Smooth muscle cell of the pulmonary artery (primary cell): ENCODE measurements at places on chromosomes 16 and 17. TPM values are rescaled to one million over a fixed set of nuclear protein-coding genes. Genes with fewer than 3 reads are reported as not detected.

PGS1 gene
- total RNA-seq: 31.8 and 37.5 TPM in 2 replicates

OR1A1 gene
- total RNA-seq: not detected in 2 replicates

NPB gene
- total RNA-seq: 0.39 and 0.92 TPM in 2 replicates

DRC3 gene
- total RNA-seq: 1.2 and 1.8 TPM in 2 replicates

TMC7 gene
- 0.85 and 2.7 TPM in 2 replicates for total RNA-seq

SLC5A10 gene
- under 0.01 TPM in 1 of 2 replicates, not detected in the other for total RNA-seq

RNF43 gene
- 0.20 TPM in 1 of 2 replicates, not detected in the other for total RNA-seq

SULT1A2 gene
- total RNA-seq: not detected in 2 replicates

SLC5A11 gene
- total RNA-seq: not detected in 2 replicates

C1QTNF8 gene
- total RNA-seq: 0.13 TPM in 1 of 2 replicates, not detected in the other

DNAAF1 gene
- not detected in 2 replicates for total RNA-seq

CTRL gene
- 0.30 and 0.85 TPM in 2 replicates for total RNA-seq

LGALS9C gene
- not detected in 2 replicates for total RNA-seq
